A673 (cell line): ENCODE measurements at places on chromosomes 2 and 18.

DNA sequence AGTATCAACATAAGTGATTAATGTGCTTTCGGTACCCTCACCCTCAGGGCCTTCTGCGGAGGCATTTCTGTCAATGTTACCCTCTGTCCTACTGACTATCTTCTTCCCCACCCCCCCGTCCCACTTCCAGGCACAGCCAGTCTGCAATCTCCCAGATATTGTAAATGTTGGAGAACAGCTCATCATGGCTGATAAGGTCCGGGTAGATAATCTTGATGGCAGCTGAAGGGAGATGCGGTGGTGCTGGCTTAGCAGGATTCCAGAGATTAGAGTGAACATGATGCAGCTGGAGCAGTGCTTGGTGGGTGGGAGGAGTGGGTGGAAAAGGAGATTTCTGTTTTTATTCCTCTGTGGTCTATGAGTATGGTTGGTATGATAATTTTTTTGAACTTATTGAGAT, 15.5 kb downstream of the GTF2A1L start:
- no peak for DNase-seq

DNA sequence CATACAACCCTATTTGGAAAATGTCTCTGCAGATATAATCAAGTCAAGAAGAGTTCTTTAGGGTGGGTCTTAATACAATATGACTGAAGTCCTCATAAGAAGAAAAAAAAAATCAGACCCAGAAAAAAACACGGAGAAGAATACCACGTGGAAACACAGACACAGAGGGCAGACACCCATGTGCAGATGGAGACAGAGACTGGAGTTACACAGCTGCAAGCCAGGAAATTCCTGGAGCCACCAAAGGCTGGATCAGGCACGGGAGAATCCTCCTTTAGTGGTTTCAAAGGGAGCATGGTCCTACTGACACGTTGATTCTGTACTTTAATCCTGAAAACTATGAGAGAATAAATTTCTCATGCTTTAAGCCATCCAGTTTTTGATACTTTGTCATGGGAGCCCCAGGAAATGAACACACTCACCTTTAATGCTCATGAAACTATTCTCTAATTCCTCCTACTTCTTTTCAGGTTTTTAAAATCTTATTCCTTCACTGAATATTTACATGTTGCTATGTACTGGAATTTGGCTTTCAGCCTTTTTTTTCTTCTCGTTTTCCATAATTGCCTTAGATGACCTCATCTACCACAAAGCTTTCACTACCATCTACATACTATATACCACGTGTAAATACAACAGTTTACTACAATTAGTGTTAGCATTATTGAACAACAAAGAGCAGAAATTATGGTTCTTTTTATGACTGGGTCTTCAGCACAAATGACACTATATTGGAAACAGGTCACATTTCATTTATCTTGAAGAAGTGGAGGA, 529.1 kb downstream of the IRS1 start:
- DNase-seq, result no peak

DNA sequence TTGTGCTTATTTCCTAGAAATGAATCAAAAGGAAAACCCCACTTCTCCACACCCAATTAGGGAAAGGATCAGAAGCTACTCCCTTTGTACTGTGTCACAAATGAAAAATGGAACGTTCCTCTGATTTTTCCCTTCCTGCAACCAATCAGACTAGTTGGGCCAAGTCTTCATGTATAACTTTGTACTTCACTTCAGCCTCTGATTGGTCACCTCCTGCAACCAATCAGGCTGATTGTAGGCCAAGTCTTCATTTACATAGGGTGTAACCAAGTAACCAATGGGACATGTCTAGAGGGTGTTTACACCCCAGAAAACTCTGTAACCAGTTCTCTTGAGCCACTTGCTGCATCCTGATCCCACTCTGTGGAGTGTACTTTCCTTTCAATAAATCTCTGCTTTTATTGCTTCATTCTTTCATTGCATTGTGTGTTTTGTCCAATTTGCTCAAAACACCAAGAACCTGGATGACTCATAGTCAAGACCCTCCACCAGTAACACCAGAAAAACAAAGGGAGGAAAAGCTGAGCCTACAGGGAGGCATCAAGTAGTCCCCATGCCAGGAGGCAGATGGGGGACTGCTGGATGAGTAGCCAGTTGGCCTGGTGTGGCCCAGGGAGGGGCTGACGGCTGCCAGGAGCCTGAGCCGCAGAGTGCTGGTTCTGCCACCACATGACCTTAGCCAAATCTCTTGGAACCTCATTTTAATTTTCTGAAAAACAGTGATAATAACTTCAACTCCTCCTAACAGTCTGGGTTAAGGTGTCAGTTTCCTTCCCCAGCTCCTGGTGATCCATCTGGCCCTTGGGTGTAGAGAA, 46.1 kb downstream of the SOWAHC start:
- peak; percentile 31 for DNase-seq

GRCh38 chr18:63831080-63831788, 56.0 kb downstream of the SERPINB7 start:
- DNase-seq, result no peak

DNA sequence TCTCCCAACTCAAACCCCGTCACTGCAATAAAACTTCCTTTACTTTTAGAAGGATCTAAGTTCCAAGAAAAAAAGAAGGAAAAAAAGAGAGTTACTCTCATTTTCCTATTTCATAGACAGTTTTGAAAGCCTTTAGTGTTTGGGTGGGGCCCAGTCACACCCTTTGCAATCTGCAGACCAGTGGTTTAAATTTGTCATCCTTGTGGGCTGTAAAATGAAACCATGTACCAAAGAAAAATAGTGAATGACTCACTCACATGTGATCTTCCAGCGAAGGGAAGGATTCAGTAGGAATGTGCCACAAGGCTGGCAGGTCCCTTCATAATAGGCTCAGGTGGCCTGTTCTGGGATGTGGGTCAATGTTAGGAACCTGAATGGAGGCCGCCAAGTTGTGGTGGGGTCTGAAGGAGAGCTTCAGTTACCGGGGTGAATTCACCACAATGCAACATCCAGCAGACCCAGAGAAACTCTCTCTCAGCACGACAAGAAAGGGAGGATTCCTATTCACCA, 28.3 kb downstream of the ANXA4 start:
- DNase-seq, result peak; percentile 11

DNA sequence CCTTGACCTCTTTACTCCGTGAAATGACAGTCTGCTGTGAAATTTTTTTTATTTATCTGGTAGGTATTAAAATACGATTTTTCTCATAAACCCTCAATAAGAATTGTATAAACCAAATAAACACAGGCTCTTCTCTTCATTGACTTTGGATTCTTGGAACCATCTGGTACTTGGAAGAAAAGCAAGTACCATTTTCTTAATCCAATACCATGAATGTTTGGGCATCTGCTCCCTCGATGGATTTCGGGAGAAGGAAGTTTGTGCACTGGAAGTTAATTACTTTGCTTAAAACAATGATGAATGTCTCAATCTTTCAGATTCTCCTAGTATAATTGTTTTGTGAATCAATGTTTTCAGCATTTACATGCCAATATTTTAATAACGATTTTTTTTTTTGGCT, 5.3 kb upstream of the SCG2 start:
- no peak for DNase-seq

- no peak for DNase-seq
Observed at GRCh38 chr18:45237343-45238098, 377.8 kb upstream of the SLC14A2 start.

DNA sequence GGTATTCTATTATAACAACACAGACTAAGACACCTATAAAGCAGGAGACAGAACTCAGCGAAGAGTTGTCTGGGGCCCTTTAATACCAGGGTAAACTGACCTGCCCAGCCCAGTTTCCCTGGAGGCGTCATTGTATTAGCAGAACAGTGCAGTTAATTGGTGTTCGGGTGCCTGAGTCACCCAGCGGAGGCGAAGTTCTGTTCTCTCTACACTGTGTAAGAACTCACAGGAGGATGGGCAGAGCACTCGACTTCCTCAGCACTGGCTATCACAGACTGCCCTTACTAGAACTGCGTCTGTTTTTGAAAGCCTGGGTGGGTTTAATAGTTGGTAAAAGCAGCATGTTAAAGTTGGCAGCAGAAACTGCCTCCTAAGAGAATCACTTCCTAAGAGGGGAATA, 106.5 kb upstream of the ATP8B1 start:
- DNase-seq, result no peak

DNA sequence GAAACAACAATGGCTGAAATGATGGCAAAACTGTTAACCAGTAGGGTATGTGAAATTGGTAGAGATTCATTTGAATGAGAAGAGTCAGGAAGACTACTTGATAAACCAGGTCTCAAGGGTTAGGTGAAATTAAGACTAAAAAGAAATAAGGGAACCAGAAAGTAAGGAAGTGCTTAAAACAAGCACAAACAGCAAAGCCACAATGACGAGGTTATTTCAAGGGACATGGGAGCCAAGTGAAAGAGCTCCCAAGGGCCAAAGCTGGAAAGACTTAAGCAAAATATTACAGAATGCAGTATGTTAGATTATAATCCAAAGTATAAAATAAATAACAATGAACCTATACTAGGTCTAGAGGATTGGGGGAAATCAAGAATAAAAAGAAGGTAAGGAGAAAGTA, 19.3 kb upstream of the CD302 start:
- DNase-seq, result no peak

GRCh38 chr2:98880266-98881152, 55.5 kb downstream of the CRACDL start:
- DNase-seq, result no peak

GRCh38 chr2:31581124-31581795, 522 bp upstream of the SRD5A2 start:
- no peak for DNase-seq

- peak; percentile 18 for DNase-seq
Observed at GRCh38 chr2:127906206-127906926, 20.6 kb upstream of the AMMECR1L start.

DNA sequence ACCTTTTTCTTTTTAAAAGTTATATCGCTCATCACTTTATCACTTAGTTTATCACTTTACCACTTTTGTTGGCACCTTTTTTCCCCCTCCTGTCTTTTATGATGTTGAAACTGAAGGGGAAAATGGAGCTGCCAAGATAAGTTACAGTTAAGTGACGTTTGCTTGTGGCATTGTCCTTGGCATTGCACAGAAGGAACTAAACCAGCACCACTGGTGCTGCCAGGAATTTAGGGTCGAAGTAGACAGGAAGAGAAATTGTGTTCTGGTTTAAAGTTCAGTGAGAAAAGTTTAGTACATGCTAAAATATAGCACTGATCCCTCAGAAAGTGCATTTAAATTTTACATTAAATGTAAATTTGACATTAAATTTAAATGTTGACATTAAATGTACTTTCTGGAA, 49.9 kb downstream of the MYO1B start:
- DNase-seq, result no peak

DNA sequence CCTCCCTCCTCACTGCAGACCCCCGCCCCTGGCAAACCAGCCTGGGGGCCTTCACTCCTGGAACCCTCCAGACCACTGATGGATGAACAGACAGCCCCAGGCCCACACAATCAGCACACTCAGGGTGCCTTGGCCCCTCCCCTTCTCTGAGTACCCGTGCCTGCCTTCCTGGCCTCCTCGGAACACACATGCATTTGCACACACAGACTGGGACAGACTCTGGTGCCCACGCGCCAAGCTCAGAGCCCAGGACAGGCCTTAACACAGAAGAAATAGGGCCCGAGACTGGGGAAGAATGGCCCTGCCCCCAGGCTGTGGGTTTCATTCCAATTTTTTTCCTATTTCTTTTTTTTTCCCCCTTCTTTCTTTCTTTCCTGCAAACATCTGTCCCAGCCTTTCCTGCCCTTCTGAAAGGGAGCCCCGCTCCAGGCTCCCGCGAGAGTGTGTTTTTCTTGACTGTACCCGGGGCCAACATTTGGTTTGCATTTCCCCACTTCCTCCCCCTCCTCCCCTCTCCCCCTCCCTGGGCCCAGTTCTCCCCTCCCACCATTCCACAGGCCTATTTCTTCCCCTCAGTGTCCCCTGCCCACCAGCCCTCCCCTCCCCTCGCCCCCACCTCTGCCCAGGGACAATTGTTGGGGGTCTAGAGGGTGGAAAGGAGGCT, 618 bp upstream of the TNS1 start:
- peak; percentile 68 for DNase-seq

GRCh38 chr2:74024216-74024615, 39.5 kb downstream of the TET3 start:
- DNase-seq, result no peak

GRCh38 chr18:66156946-66157687, 406.3 kb downstream of the CDH7 start:
- DNase-seq, result no peak

GRCh38 chr2:61177727-61178549, 15.9 kb downstream of the C2orf74 start:
- peak; percentile 24 for DNase-seq

DNA sequence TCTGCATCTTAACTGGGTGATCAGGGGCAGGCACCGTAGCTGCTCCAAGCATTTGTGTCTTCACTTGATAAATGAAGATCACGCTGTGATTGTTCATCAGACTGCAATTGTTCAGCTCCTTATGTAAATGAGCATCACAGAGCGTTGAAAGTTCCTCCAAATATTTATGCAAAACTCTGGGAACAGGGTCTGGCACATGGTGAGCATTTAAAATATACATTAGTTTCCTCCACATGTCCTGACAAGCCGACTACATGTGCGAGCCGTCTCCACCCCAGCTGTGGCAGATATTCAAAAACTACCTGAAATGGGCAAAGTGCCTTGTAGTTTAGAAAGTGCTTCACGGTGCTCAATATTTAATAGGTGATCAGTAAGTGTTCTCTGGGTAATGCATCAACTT, 175.1 kb upstream of the ID2 start:
- DNase-seq, result no peak

GRCh38 chr2:180021850-180022249, 14.8 kb upstream of the CWC22 start:
- no peak for DNase-seq

GRCh38 chr2:9665898-9666297, 35.1 kb upstream of the YWHAQ start:
- no peak for DNase-seq

- DNase-seq, result peak; percentile 64
Observed at GRCh38 chr18:40035966-40036365, 1919.1 kb upstream of the PIK3C3 start.
